ENCODE measurements at places on chromosomes 3 and 15.

DNA sequence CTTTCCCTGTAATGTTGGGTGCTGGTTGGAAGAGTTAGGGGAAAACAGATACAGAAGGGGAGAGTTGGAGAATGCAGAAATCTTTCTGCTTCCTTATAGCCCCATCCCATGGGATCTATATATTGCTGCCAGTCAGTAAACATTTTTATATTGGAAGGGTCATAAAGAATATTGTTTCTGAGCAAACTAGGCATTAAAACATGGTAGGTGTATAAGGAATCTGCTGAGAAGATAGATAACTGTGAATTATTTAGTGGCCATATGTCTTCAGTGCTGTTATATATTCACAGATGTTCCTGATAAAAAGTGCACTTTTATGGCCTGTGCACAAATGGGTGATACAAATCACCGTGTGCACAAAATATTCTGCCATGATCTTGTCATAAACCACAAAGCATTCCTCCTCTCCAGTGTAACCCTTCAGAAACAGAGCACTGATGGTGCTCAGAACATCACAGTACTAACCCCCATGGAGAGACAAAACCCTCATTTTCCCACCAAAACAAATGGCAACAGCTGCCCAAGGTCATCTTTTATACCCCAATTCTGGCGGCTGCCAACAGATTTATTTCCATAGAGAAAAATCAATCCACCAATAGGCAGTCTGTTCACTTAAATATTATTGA lies 269.3 kb downstream of the SLC9A9 start:
- DNase-seq = no peak

DNA sequence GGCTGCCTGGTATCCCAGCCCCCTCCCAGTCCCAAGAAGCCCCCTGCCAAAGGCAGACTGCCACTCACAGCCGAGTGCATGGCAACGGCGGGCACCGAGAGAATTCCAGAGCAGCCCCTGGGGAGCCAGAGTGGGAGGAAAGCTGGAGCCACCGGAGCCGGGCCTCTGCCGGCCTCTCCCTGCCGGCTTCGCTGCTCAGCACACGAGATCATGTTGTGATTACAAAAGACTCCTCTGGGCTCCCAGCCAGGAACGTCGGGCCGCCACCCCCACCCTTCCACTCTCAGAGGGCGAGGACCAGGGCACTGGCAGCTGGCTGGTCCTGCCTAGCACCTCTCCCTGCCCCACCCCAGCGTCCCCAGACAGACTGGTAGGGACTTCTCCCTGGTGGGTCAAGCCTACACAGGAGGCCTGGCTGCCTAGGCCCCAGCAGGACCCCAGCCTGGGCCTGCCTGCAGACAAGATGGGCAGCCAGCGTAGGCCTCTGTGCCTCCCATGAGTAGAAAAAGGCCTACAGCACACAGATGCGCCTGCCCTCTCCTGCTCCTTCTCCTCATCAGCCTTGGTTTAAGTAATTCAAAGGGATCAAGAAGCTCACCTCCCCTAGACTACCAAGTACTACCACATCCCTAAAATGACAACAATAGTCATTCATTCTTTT lies at the start of gene CCDC9B:
CCDC9B (minus strand) TSS at position 200 of the 661 bp plus-strand sequence; CDS start at position 80, 120 bp downstream.
- no peak for DNase-seq

- DNase-seq = no peak
Observed at GRCh38 chr3:143109861-143110260, 9.7 kb upstream of the CHST2 start.

- no peak for DNase-seq
Observed at GRCh38 chr3:23830869-23831484, 25.2 kb downstream of the UBE2E1 start.

DNA sequence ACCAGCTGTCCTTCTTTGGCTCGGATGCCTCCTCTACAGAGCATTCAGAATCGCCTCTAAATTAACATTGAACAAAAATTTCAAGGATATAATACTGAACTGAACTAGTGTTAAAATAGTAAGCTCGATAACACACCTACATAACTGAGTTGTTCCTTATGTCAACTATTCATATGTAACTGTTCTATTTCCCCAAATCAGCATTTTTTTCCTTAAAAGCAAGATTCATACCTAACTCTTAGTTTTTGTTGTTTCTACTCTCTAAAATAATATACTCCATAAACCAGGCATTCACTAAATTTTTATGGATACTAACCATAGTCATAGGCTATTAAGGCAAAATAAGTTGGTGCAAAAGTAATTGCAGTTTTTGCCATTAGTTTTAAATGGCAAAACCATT lies 32.7 kb upstream of the OSTN start:
- no peak for DNase-seq

- no peak for DNase-seq
Observed at GRCh38 chr3:13231781-13232666, 158.8 kb upstream of the IQSEC1 start.

GRCh38 chr3:158402590-158402989 lies 168.4 kb upstream of the MLF1 start:
- DNase-seq = no peak

DNA sequence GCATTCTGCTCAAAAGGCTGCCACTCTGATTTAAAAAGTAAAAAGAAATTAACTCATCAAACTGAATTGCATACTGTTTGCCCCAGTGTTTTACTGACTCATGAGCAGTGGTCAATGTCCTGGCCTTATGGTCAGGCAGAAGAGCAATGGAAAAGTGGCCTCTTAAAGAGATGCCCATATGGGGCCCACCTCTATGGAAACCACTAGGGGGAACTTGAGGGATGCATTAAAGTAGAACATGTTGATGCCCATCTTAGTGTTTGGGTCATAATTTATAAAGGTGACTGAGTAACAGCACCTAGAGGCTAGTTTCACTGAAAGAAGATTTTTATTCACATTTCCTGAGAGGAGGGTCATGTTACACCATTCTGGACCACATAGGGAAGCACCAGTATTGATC lies 66.5 kb upstream of the RNU6-1 start:
- no peak for DNase-seq

GRCh38 chr15:59953392-59953883 lies 50.7 kb upstream of the FOXB1 start:
- DNase-seq = no peak

GRCh38 chr15:65642594-65642993 lies 20.9 kb downstream of the SLC24A1 start:
- DNase-seq = no peak

GRCh38 chr3:134441821-134442220 lies 44.0 kb downstream of the ANAPC13 start:
- no peak for DNase-seq

GRCh38 chr3:186258968-186259367 lies 103.1 kb downstream of the DGKG start:
- no peak for DNase-seq

DNA sequence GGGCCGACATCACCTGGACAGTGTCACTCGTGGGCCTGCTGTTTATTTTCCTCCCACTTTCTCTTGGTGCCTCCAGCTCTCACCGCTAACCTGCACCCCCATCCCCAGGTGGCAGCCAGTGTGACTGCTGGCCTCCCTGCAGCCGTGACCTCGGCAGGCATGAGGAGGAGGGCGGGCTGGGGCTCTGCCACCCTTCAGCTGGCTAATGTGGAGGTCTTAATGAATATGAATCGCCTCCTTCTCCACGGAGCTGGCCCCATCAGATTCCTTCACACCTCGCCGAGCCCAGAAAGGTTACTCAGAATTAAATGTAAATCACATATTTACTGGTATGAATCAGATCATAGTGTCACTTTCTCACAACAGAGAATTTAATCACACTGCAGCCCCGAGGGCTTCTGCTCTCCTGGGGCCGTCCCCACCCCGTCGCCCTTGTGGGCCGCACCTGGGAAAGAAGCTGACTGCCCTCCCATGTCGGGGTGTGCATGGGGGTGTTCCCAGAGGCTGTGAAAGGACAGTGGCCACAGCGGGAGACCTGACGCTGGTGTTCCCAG lies 171.1 kb upstream of the TLE3 start:
- DNase-seq = no peak

- no peak for DNase-seq
Observed at GRCh38 chr3:46193436-46193835, 14.7 kb downstream of the CCR1 start.

GRCh38 chr15:36734366-36734765 lies 154.9 kb downstream of the CDIN1 start:
- no peak for DNase-seq

GRCh38 chr3:141052201-141053069 lies 1.3 kb downstream of the SPSB4 start:
- DNase-seq = no peak

GRCh38 chr15:71390096-71390495 lies 274.8 kb downstream of the THSD4 start:
- DNase-seq = no peak

DNA sequence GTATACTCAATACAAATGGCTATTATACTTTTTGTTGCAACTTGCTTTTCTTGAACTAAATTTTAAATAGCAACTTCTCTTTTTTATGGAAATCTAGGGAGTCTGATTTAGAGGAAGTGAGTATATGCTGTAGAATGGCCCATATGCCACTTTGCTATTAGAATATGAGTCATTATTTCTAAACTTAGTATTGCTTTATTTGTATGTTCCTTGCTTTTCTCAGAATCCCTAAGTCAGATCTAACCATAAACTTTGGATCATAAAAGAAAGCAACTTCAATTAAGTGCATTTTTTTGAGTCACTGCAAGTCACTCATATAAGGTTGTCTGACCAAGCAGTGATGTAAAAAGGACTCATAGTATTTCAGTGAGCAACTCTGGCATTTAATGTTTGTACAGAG lies 17.5 kb upstream of the SPTSSB start:
- no peak for DNase-seq

DNA sequence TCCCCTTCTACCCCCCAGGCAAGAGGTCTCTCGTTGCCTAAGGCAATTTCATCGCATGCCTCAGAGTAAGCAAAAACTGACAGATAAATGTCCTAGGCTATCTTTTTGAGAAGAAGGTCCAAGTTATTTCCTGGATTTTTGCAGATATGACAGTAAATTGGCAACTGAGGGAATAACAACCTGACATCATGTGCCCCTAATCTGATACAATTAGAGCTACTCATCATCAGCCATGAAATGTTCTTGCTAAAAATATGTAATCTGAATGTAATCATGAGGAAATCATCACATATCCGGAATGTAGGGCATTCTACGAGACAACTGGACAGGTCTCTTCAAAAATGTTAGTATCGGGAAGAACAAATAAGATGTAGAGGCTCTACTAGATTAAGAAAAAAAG lies 44.1 kb downstream of the TNIK start:
- no peak for DNase-seq

DNA sequence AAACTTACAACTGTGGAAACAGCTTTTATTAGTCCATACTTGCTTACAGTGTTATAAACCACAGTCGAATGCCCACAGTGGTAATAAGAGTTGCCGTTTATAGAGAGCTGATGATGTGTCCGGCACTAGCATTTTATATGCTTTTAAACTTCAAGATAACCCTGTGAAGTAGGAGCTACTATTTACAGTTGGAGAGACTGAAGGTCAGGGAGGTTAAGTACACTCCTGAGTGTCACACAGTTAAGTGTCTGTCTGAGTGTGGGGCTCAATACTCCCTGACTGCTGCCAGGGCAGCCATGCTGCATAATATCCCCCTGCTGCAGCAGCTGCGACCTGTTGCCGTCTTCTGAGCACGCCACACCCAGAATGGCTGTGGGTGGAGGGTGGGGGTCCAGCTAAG lies 89.9 kb upstream of the TNFAIP8L3 start:
- no peak for DNase-seq

- DNase-seq = no peak
Observed at GRCh38 chr3:44125246-44125645, 116.4 kb upstream of the TOPAZ1 start.

DNA sequence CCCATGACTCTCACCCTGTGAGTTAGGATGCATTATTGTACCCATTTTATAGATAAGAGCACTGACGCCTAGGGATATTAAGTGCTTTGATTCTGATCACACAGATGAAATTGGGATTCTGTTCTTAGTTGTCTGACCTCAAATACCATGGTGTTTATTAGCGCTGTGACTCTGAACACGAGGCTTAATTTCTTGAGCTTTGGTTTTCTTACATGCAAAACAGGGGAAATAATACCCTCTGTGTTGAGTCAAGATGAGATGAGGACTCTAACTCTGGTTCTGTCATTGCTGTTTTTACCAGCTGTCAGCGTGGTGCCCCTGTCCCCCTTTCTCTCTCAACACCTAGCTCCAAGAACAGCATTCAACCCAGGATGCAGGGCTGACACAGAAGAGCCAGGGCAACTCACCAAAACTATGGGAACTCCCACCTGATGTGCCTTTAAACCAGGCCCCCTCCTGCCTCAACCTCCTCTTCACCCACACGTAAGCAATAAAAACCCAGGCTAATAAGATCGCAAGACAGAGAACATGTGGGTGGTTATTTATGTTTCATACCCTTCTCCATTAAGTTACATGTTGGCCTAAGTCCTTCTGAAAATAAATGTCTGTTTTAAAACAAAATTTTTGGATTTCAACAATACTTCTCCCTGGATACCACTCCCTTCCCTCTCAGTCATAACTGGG lies 100.1 kb upstream of the SPATA12 start:
- no peak for DNase-seq

DNA sequence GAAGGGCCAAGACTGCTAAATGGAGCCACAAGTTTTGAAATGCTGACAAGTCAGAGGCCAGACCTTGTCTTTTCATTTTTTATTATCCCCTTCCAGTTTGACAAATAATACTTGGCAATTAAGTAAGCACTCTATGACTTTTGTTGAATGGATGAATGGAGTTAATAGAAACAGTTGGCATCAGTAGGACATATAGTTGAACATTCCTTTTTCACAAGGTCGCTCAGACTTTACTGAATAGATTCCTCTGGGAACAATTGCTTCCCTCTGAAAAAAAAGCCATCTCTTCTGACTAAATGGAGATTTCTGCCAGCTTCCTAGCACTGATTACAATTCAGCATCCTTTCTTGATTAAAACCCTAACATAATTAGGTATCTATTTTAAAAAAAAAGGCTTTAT lies 53.2 kb downstream of the TRA2B start:
- no peak for DNase-seq

GRCh38 chr15:27328608-27329007 lies 357.6 kb downstream of the GABRG3 start:
- no peak for DNase-seq

DNA sequence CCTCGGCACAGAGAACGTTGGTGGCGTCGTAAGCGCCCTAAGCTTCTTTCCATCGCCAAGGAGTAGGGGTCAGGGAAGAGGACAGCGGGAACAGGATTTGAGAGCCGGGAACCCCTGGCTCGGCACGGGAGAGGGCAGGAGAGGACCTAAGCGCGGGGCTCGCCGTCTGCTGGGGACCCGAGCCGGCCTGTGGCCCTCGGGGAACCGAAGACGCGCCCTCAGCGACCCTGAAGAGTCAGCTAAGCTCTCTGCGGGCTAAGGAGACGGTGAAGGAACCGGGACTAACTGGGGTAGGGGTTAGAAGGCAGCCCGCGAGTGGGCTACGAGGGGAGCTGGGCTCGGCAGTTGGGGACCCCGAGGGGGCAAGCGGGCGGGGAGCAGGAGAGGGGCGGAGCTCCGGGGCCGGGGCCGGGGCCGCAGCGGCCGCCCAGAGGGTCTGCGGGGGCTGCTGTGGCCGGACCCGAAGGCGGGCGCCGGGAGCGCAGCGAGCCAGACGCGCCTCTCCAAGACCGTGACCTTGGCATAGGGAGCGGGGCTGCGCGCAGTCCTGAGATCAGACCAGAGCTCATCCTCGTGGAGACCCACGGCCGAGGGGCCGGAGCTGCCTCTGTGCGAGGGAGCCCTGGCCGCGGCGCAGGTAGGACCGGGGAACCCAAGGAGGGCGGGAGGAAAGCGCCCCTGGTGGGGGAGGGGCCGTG lies 574 bp downstream of the CASR start:
- no peak for DNase-seq

- DNase-seq = no peak
Observed at GRCh38 chr3:107958146-107958545, 132.7 kb downstream of the CD47 start.

GRCh38 chr15:34665498-34666116 lies 82.2 kb upstream of the GOLGA8B start:
- no peak for DNase-seq

Data from activated CD8-positive, alpha-beta memory T cell treated with anti-CD3 and anti-CD28 coated beads for 24 hours (primary cell).